Muscle of back (tissue), 13 donors: ENCODE measurements at places on chromosomes 16 and 17. TPM values are rescaled to one million over a fixed set of nuclear protein-coding genes. Genes with fewer than 3 reads are reported as not detected.

Gene TBC1D3H
- not detected for polyA plus RNA-seq

Gene OR3A3
- not detected for polyA plus RNA-seq

Gene SPATA2L
- 3.1 TPM for polyA plus RNA-seq

DNA sequence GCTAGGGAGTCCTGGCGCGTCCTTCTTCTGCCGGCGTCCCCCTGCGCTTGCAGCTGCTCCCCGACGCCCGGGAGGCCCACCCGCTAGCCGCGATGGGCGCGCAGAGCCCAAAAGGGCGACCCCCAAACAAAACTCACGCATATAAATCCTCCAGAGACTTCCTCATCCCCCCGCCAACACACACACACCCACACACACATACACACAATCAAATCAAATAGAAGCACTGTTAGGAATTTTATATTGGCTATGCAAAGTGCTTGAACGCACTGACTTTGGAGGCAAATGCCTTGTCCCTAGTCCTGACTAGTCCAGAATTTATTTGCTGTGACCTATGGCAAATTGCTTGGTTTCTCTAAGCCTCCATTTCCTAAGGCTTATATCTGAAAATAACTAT is 23.8 kb upstream of the CRYM start:
- DNase-seq = no peak

GRCh38 chr17:75191584-75191983 is 8.8 kb upstream of the SUMO2 start:
- peak; percentile 26 for DNase-seq

- no peak for DNase-seq
Measured at GRCh38 chr17:63441654-63442053, 4.5 kb downstream of the CYB561 start.

GRCh38 chr16:164827-165538 is 795 bp upstream of the HBM start:
- no peak for DNase-seq

DNA sequence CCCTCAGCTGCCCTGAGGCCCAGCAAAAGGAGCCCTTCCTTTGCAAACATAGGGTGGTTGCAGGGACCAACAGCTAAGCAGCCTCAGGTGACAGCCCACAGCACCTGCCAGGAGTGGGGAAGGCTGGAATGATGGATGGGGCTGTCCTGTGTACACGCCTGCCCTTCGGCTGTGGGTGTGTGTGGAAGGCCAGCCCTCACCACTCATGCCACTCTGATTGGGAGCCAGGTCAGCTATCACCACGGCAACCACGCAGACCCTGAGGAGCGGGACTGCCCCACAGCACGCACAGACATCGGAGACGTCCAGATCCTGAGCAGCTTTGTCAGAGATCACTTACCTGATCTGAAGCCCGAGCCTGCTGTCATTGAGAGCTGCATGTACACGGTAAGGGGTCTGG is 11.9 kb downstream of the PIPOX start:
- no peak for DNase-seq

- DNase-seq = no peak
Measured at GRCh38 chr16:85982563-85982939, 83.6 kb downstream of the IRF8 start.

- no peak for DNase-seq
Measured at GRCh38 chr17:14461227-14461548, 160.3 kb downstream of the HS3ST3B1 start.

DNA sequence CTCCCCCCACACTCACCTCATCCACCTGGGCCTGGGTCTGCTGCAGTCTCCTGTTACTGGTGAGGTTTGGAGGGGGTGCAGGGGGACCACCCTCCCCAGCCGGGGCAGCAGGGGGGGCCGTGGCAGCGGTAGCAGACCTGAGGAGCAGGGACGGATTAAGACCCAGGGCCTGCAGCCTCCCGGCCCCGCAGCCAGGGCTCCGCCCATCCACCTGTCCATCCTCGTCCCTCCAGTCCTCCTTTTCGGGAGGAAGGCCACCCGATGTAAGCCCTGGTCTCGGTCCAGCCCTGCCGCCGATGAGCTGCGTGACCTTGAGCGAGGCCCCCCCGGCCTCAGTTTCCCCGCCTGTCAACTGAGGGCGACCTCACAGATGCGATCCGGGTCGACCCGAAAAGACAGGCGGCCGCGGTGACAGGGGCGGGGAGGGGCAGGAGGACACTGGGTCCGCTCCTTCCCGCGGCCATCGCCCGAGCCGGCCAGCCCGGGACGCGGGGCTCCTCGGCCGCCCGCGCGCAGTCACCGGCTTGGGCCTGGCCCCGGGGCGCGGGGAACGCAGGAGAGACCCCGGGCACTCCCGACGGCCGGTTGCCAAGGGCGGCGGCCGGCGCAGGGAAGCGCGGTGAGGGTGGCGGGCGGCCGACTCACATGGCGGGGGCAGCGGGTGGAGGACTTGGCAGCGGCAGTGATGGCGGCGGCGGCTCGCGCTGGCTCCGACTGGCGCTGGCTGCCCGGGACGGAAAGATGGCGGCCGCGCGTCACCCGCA is at the start of gene VAMP2:
VAMP2 (minus strand) TSS at position 716 of the 764 bp plus-strand sequence; CDS start at position 647, 69 bp downstream.
- DNase-seq = peak; percentile 93

DNA sequence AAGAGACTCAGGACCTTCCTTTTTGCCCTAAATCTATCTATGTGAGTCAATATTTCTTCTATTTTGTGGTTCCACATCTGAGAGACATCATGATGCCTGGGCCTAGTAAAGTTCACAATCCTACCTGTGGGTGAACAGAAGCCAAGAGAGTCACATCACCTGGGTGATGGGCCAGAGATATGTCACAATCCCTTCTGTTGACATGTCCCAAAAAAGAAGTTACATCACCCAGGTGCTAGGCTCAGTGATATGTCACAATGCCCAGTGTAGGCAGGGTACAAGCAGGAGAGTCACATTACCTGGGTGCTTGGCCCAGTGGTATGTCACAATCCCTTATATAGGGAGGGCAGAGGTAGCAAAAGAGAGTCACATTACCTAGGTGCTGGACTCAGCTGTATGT is 2101.9 kb downstream of the TP53TG3F start:
- DNase-seq = no peak

DNA sequence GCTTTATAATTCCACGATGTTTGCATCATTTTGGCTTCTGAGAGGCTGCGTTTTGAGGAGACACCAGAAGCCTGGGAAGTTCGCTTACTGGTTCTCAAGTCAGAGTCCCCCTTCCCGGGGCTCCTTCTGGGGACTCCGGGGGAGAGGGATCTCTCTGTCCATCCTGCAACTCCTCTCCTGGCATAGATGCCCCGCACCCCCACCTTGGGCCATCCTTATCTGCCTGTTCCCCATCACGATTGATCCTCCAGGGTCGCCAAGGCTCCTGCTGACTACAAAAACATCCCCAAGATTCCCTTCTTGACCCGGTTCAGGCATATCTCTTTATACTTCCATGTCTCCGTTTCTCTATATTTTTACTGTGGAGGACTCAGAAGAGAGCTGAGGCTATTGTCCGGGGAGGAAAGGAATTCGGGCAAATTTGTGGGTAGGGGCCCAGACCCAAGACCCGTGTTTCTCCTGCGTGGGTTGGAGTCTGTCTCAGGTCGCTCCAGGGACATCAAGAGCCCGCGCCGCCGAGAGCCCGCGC is 18.4 kb upstream of the HOXB13 start:
- no peak for DNase-seq

GRCh38 chr16:50152351-50152806 is 727 bp upstream of the TENT4B start:
- no peak for DNase-seq
